CD4-positive, alpha-beta memory T cell (primary cell): ENCODE measurements at places on chromosomes 7 and 10. TPM values are rescaled to one million over a fixed set of nuclear protein-coding genes. Genes with fewer than 3 reads are reported as not detected.

The BUB3 gene
- total RNA-seq = 169 TPM

The FRMD4A gene
- 1.9 TPM for total RNA-seq

GRCh38 chr7:95511716-95512260 is 26.0 kb downstream of the ASB4 start:
- no peak overlapping the region for H3K27ac ChIP-seq
- H3K36me3 ChIP-seq = no peaks in the 10 kb centered on the region
- no peaks in the 10 kb centered on the region for H3K4me1 ChIP-seq
- H3K4me3 ChIP-seq = no peak overlapping the region

DNA sequence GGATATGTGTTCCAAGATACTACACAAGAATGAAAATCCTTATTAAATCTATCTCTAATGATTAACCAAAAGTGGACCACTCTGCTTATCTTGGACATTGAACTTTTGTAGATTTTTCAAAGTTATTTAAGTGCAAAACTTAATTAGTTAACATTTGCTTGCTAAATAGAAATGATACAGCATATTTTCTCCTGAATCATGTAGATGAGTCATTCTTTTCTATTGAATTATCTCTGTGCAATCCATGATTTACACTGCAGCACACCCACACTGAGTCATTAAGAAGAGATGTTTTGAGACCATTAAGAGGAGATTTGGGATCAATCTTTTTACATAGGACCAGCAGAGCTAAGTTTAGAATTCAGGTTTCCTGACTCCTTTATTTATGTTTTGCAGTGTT is 6.6 kb upstream of the ABCC2 start:
- H3K27ac ChIP-seq = no peak overlapping the region
- no peaks in the 10 kb centered on the region for H3K4me1 ChIP-seq
- no peak for DNase-seq
- no peak overlapping the region for H3K4me3 ChIP-seq
- no peaks in the 10 kb centered on the region for H3K27me3 ChIP-seq
- H3K36me3 ChIP-seq = no peaks in the 10 kb centered on the region

- no peaks in the 10 kb centered on the region for H3K4me1 ChIP-seq
- no peak overlapping the region for H3K4me3 ChIP-seq
- H3K27ac ChIP-seq = no peak overlapping the region
These were observed 169.5 kb upstream of the SVIL start for GRCh38 chr10:29804025-29804852.

GRCh38 chr7:90582164-90582563 is 14.0 kb upstream of the CDK14 start:
- H3K27me3 ChIP-seq = no peaks in the 10 kb centered on the region
- H3K27ac ChIP-seq = no peak overlapping the region
- H3K4me3 ChIP-seq = no peak overlapping the region

GRCh38 chr10:133527771-133528271 is 658 bp downstream of the CYP2E1 start:
- peaks cover 24% of the 10 kb centered on the region for H3K4me1 ChIP-seq
- no peak overlapping the region for H3K4me3 ChIP-seq
- peaks cover 17% of the 10 kb centered on the region for H3K27me3 ChIP-seq
- H3K27ac ChIP-seq = no peak overlapping the region
- DNase-seq = no peak
- H3K36me3 ChIP-seq = no peaks in the 10 kb centered on the region

DNA sequence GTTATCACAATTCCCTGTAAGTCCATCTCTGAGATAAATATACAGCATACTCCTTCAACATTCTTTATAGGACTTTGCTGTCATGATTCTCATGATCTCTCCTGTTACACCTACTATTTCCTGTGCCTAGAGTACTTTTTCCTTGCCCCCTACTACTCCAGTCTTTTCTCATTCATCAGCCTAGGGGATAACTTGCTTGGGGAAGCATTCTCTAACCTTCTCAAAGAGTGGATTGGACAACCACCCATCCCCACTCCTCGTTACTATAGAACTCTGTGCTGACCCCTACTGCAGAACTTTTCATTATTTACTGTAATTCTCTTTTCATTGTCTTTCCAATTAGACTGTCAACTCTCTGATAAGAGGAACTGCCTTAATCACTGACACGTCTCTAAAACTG is 57.4 kb upstream of the TFEC start:
- no peak for DNase-seq
- no peaks in the 10 kb centered on the region for H3K36me3 ChIP-seq
- no peak overlapping the region for H3K4me3 ChIP-seq

- no peaks in the 10 kb centered on the region for H3K4me1 ChIP-seq
- H3K27ac ChIP-seq = no peak overlapping the region
- H3K27me3 ChIP-seq = no peaks in the 10 kb centered on the region
- no peak overlapping the region for H3K4me3 ChIP-seq
These were observed 300.8 kb downstream of the GRID1 start for GRCh38 chr10:86065711-86066251.

DNA sequence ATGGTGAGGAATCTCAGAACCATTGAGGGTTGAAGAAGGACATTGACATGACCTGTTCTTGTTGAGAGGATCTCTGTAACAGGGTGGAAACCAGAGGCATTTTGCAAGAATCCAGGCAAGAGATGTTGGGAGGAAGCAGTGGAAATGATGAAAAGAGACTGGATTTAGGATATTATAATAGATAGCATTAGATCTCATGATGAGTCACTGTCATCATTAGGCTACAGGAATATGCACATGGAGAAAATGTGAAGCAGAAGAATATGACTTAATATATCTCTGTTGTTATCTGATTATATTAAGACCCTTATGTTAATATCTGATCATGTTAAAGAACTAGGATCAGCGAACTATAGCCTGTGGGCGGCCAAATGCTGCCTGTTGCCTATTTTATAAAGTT is 393.0 kb upstream of the MTPN start:
- H3K36me3 ChIP-seq = no peaks in the 10 kb centered on the region
- DNase-seq = no peak
- H3K27me3 ChIP-seq = no peaks in the 10 kb centered on the region
- no peaks in the 10 kb centered on the region for H3K4me1 ChIP-seq
